ENCODE measurements at places on chromosomes 6 and 20.

GRCh38 chr6:90715093-90715655 is 128.3 kb upstream of the MAP3K7 start:
- no peak for DNase-seq

GRCh38 chr20:23092384-23092756 is 6.2 kb upstream of the CD93 start:
- no peak for DNase-seq

DNA sequence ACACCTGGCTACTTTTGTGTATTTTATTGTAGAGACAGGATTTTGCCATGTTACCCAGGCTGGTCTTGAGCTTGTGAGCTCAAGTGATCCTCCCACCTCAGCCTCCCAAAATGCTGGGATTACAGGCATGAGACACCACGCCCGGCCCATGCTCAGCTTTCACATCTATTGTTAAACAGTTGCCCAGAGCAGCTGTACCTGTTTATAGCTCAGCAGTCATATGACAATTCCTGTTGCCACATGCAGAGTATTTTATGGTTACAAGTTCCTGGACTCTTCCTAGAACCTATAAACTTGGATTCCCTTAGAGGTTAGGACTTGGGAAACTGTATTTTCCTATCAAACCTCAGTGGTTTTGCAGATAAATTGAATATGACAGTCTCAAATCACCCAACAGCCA is 188.3 kb upstream of the KCNG1 start:
- no peak for DNase-seq

DNA sequence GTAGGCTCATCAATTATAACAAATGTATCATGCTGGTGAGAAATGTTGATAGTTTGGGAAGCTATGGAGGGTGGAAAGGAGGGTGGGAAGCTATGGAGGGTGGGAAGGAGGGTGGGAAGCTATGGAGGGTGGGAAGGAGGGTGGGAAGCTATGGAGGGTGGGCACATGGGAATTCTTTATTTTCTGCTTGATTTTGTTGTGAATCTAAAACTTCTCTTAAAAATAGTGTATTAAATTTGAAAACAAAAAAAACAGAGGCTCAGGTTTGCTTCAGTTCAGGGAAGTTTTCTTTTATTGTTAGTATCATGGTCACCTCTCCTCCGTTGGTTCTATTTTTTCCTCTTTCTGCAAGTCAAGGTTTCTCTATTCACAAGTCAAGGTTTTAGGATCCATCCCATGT is 106.4 kb downstream of the SOD2 start:
- DNase-seq, result no peak

- no peak for DNase-seq
Observed at GRCh38 chr6:152432758-152433157, 204.4 kb downstream of the SYNE1 start.

- DNase-seq, result peak; percentile 93
Observed at GRCh38 chr20:44646023-44646640, 5.4 kb downstream of the ADA start.

DNA sequence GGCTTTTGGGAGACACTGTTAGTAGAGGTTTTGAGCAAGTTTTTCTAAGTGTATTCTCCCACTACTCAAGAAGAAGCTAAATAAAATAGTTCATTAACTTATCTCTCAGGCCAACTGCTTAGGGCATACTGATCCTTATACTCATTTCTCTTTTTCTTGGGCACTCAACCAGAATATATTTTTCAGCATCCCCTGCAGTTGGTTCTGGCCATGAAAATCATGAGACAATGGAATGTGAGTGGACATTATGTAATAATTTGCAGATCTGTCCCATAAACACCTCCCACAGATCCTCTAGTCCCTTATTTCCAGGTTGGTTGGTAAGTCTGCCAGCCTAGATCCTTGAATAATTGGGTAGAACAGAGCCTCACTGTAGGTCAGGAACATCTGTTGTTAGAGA is 136.7 kb downstream of the AIG1 start:
- DNase-seq, result no peak

- peak; percentile 69 for DNase-seq
Observed at GRCh38 chr20:53643031-53643832, 49.6 kb upstream of the ZNF217 start.

- no peak for DNase-seq
Observed at GRCh38 chr6:137541534-137542063, 47.4 kb upstream of the OLIG3 start.

DNA sequence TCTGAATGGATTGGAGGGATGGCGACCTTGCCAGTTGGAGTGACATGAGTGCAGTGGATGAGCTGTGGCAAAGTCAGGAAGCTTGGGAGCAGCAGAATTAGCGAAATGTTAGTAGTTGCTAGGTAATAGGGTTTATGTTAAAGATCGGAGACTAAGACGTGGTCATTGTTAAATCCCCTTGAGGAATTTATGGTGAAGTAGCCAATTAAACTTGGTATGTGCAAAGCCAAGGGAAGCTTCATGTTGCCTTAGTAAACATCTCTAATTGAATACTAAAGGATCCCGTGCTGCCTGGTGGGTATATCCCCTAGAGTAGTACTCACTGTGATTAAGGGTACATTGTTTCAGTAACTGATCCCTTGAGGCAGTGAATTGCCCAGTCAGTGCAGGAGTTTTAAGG is 106.0 kb downstream of the PRIM2 start:
- no peak for DNase-seq

DNA sequence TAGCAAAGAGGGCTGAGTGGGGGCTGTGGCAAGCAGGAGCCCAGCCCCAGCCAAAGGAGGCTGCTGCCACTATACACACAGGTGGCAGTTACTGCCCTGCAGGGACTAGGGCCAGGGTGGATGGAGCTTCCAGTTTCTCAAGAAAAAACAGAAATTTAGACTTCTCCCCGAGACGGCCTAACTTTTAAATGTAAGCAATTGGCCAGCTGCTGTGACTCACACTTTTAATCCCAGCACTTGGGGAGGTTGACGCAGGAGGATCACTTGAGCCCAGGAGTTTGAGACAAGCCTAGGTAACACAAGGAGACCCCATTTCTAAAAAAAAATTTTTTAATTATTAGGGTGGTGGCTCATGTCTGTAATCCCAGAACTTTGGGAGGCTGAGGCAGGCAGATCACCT is 98.2 kb upstream of the NFATC2 start:
- no peak for DNase-seq

DNA sequence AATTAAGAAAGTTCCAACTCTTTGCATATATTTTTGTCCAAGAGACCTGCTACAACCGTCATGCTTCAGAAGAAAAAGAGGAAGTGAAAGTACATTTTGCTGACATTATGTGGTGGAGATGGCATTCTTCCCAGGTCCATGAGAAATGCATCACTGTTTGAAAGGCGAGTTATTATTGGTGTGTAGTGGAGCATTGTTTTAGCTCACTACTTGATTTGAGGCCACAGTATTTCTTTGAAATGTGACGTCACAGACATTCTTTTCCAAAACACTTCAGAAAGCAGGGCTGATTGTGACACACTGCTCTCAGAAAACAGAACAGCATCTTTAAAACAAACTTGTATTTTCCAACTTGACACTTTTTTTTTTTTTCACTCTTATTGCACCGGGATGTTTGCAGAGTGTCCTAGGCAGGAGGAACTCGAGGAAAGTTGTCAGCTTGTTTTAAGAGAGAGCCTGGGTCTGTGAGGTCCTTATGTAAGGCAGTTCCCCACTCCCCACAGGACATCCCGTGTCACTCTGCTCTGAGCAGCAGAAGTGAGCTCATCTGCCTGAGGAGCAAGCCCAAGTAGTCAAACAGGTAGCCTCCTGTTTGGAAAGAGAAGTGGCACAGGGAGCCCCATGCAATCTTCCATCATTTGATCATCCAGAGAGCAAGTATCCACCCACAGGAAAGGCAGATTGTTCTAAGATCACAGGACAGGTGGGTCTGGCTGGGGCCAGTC is 1.1 kb downstream of the SPTLC3 start:
- DNase-seq, result peak; percentile 37

- DNase-seq, result no peak
Observed at GRCh38 chr20:59412875-59413284, 112.5 kb downstream of the EDN3 start.

DNA sequence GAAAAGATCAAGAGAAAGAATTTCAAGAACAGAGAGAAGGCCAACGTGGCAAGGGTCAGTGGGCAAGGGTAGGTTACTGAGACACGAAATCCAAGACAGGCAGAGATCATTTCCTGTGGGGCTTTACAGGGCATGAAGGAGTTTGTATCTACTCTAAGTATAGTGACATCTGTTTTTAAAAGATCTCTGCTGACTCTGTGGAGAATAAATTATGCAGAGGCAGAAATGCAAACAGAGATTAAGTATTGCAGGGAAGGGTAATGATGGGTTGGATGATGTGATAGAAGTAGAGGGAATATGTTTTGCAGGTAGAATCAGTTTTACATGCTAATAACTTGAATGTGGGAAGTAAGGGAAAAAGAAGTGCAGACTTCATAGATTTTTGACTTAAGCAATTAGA is 243.5 kb downstream of the FRK start:
- no peak for DNase-seq

- DNase-seq, result no peak
Observed at GRCh38 chr20:48404598-48404997, 423.2 kb downstream of the PREX1 start.

GRCh38 chr20:23622839-23623343 is 14.9 kb downstream of the CST3 start:
- DNase-seq, result no peak

DNA sequence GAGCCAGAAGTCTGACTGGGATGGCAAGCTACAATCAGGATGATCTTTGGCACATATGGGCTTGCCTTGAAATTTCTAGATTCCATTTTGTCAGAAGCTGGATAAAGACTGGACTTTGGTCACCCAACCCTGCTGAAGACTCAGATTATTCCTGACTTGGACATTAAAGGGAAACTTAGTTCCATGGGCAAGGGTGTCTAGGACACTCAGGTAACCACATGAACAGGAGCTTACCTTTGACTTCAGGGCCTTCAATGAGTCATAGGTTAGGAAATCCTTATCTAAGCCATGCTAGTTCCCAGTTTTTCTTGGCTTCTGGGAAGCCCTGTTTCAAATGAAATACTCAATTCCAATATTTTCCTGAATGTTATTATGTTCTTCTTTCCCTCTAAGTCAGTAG is 28.5 kb upstream of the IFNGR1 start:
- no peak for DNase-seq

All from HL-60 (cell line).